ENCODE measurements at places on chromosomes 6 and 20.

DNA sequence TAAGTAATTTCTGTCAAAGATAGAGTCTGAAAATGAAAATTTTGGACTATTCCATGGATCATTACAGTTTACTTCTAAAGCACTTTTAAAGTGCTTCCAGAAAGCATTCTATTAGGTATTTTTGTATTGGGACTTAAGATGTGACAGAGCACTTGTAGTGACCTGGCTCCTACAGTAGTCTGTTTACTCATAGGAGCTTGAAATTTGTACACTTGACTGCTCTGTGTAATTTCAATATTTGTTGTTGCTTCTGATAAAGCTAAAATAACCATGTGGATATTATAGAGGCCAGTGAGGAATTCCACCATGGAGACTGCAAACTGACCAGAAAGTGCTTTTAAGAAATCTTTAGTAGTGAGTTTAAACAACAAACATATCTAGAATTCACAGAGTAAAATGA lies 10.3 kb downstream of the NFYA start:
- DNase-seq = no peak

- peak; percentile 9 for DNase-seq
These were observed 36.3 kb upstream of the ZFAND3 start for GRCh38 chr6:37783025-37783855.

DNA sequence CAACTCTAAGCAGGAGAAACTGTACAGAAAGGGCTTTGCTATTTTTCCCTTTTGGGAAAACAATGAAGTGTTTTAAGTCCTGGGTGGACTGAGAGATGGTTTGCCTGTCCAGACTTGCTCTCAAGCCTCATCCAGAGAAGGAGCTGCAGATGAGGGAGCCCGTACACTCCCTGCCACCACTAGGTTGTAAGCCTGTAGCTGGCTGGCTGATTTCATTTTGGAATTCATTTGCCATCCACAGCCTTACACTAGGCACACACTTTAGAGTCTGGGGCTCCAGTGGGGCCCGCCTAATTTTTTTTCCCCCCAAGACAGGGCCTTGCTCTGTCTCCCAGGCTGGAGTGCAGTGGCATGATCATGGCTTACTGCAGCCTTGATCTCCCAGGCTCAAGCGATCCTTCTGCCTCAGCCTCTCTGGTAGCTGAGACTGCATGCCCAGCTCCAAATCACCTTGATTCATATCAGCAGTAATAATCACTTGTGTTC lies 28.4 kb downstream of the POFUT1 start:
- DNase-seq = no peak

- DNase-seq = no peak
These were observed 425.1 kb upstream of the JAG1 start for GRCh38 chr20:11098888-11099287.

GRCh38 chr6:25025248-25025918 lies 89.6 kb upstream of the RIPOR2 start:
- no peak for DNase-seq
